Fibroblast of the conjunctiva (primary cell): ENCODE measurements at places on chromosomes 3 and 15.

- DNase-seq, result no peak
These were observed 1.0 kb downstream of the IQSEC1 start for GRCh38 chr3:13072239-13072599.

DNA sequence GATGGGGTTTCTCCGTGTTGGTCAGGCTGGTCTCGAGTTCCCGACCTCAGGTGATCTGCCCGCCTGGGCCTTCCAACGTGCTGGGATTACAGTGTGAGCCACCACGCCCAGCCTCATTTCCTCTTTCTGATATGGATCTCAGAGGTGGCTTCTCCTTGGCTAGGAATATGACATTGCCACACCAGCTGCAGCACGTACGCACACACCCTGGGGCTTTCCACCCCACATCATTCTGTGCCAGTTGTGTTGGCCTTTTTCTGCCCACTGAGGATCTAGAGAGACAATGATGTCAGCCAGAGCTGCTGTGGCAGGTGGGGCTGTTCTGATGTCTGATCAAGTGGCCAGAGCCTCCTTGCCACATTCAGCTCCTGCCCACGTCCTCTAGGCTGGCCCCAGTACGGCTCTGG, 29.0 kb downstream of the TMEM45A start:
- no peak for DNase-seq

GRCh38 chr3:99602183-99602582, 36.2 kb upstream of the COL8A1 start:
- no peak for DNase-seq

DNA sequence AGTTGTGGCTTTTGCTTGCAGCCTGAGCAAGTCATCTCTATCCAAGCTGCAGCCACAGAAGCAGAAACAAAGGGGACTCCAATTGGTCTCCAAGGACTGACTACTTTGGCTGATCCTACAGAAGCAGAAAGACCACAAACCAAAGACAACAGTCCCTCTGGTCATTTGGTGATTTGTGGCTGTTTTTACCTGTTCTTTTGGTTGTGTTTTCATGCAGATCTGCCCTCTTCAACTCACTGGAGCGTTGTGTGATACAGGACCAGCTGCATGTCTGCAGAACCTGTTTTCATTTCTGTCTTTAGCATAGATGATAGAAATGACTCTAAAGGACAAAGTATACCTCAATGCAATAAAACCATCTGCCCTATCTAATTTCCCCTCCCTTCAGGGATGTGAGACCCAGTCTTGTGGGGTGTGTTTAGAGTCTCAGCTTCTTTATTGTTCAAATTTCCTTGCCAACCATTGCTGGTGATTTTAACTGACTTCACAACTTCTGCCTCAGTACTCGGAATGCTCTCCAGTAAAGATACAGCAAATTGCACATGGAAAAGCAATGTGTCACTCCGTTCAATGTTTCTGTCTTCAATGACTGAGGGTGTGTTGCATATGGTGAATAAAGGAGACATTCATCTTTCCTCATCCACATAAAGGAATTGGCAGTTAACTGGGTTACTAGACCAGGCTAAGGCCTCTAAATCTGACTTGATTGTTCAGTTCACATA, 48.9 kb upstream of the SLC7A14 start:
- no peak for DNase-seq

DNA sequence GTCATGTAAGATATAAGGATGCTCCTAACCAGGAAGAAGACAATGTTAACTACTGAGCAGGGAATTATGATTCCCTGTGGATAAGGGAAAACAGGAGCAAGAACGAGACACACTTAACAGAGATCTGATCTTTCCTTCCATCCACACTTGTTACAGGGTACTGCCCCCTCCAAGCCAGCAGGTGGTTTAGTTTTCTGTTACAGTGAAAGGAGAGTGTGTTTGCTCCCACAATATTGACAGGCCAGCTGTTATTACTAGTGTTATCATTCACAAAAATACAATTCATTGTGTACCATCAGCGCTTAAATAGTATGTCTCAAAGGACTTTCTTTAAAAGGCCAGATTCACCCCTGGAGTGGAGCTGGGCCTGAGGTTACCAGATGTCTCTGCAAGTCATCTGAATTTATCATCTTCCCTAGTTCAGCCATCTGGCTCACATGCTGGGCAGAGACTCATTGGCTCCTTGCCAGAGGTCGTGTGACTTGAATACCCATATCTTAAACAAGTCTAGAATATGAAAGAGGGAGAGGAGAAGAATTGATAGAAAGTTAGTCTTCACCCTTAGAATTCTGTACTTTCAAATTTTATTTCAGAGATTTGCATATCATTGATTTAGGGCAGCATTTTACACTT, 16.8 kb upstream of the FMN1 start:
- no peak for DNase-seq

- DNase-seq, result no peak
These were observed 154.4 kb downstream of the RPLP1 start for GRCh38 chr15:69606921-69607500.

- no peak for DNase-seq
These were observed 618.5 kb upstream of the BCHE start for GRCh38 chr3:166455744-166456143.

- no peak for DNase-seq
These were observed 11.8 kb upstream of the CLN6 start for GRCh38 chr15:68241088-68241935.

GRCh38 chr3:155553780-155554179, 191.1 kb downstream of the PLCH1 start:
- DNase-seq, result no peak
